Stimulated activated CD4-positive, alpha-beta T cell treated with anti-CD3 and anti-CD28 coated beads, Interleukin-1b, Interleukin-23, amount 100 ng/mL, for 4 hours (primary cell): ENCODE measurements at places on chromosomes 2 and 18.

DNA sequence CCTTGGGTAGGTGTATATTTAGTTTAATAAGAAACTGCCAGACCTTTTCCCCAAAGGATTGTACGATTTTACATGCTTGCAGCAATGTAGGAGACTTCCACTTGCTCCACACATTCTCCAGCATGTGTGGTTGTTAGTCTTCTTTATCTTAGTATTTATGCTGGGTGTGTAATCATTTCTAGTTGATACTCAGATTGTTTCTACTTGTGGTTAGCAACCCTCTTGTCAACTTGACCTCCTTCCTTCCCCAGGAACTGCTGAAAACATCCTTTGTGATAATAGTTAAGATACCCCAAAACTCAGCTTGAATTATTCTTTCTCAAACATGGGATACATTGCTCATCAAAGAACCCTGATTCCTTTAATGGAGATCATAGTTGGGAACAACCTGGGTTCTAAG lies 37.2 kb upstream of the CYBRD1 start:
- DNase-seq, result no peak

DNA sequence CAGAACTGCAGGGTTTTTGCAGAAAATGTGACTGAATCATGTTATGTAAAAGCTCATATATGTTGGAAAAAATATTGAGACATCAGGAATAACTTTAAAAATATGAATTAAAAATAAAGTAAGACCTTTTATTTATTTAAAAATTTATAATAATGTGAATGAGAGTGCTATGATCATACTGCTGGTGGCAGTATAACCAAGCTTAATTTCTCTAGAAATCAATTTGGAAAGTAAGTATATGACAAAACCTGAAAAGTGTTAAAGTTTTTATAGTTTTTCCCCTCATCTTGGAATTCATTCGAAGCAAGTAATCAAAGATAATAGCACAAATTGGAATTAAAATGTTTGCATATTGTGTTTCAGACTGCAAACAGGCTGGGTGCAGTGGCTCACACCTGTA lies 7.5 kb downstream of the SLC39A10 start:
- no peak for DNase-seq

- DNase-seq, result no peak
These were observed 449.5 kb upstream of the PKDCC start for GRCh38 chr2:41598161-41598894.

DNA sequence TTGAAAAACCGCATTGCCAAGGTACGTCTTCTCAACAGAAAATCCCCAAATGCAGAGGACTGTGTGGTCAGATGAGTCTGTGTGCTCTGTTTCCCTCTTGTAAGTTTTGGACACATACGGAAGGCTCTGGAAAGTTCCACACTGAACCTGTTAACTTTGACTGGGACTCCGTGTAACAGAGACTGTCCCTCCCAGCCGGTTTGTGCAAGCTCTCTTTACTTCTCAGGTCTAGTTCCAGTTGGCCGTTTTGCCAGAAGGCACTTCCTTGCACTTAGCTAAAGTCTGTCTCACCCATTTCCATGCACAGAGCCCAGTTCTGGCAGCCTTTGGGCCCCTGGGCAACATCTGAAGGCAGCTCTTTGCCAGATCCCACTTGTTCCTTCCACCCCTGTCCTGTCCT lies 22.0 kb downstream of the EFHD1 start:
- no peak for DNase-seq

DNA sequence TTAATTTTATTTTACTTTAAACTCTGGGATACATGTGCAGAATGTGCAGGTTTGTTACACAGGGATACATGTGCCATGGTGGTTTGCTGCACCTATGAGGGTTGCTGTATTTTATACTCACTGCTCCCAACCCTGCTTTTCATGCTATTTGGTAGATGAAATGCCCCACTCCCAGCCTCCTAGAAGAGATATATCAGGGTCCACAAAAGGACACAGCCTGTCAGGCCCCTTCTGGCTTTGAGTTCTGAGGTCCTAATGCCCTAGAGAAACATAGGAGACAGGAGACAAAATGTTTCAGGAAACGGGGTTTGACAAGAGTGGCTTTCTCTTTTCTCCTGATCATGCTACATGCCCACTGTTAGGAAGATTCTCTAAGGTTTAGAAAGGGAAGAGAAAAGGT lies 27.1 kb upstream of the SOX11 start:
- no peak for DNase-seq

DNA sequence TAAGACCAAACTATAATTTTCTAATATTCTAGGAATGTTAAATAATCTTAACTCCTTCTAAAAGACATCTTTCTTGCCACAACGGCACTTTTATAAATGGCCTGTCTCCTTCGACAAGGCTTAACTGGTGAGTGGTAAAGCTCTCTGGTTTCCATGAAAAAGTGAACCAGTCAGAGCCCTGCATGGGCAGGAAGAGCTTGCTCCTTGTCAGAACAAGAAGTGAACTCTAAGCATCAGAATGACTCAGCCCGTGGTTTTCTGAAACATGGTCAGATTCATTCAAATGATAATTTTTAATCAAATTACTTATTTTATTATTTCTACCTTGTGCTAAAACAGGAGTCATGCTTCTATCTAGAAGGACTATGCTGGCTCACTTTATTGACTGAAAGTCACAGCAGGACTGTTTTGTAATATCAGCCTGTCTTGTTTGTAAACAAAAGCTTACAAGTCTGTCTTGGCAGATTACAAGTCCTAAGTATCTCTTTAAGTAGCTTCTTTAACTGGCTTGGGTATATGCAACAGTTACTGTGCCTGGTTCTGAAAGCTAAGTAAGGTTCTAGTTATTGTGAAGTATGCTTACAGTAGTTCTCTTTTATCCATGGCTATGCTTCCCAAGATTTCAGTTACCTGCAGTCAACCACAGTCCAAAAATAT lies 245.4 kb downstream of the NAPG start:
- no peak for DNase-seq

DNA sequence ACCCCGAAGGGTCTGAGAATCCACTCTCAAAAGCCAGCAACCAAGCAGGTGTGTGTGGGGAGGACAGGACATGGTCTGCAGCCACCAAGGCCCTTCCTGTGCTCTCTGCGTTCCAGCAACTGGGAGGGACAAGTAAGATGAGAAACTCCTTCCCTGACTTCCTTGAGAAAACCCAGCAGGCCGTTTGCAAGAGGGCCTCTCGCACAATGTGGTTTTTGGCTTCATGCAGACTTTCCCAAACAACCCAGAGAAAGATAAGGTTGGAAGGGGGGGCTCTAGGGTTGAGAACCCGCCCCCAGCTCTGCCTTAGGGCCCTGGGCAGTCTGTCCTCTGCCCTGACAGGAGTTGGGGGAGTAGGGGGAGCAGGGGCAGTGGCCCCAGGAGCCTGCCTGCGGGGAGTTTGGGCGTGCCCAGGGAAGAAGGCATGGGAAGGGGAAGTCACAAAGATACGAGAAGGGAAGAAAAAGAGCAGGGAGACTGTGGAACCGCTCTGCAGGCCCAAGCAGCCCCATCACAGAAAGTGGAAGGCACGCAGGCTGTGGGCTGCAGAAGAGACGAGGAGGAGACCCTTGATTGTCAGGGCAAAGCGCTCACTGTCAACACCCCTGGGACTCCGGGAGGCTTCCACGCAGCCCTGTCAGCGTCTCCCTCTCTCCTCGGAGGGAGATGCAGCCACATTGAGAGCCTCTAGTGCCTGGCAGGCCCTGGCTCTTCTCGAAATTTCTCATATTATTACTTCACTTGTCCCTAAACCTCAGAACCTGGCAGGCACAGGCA lies 99.8 kb downstream of the SMAD7 start:
- no peak for DNase-seq

DNA sequence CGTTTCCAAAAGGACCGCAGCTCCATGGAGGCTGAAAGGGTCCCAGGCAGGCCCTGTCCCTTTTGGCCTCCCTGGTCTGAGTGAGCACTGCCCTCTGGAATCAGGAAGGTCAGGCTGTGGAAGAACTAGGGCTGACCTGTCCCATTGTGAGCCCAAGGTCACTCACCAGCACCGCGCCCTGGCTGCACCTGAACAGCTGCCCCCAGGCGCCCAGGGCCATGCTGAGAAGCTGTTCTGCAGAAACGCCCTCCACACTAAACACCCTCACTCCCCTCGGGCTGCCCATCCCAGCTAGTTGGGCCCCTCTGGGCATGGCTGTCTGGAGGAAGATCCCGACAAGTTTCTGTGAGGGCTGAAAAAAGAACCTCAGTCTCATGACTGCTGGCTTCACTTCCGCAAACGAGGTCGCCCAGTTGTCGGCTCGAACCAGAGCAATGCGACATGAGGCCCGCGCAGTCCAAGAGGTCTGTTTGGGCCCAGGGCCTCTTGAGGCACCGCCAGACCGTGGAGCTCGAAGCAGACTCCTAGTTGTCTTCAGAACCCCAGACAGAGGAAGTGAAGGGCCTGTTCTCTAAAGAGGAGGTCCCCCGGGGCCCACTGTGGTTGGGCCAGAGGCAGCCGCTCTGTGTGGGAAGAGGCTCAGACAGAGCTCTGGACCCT lies 64.4 kb downstream of the INPP5D start:
- DNase-seq, result no peak

GRCh38 chr2:150178591-150178990 lies 308.9 kb downstream of the RND3 start:
- no peak for DNase-seq

DNA sequence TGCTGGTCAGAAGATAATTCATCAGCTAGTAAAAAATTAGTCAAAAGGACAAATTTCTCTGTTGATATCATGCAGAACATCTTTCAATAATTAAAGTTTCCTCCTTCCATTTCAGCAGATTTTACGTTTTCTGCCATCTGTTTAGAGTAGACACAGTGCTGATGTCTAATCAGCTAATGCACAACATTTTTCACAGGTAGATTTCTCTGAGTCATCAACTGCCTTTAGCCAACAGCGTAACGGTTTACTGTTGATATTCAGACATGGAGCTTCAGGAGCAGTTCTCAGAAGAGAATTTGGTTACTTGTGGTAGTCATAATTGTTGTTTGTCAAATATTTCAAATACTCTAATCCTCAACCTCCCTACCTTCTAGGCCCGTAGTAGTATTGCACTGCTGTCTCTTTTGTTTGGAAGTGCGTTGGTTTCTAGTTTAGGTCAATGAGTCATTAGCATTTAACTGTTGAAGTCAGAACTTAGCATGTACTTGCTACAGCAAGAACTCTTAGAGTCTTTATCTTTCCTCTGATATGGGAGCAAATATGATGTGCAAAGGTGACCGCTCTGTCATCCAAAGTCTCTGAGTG lies 86.8 kb upstream of the TFPI start:
- DNase-seq, result no peak

DNA sequence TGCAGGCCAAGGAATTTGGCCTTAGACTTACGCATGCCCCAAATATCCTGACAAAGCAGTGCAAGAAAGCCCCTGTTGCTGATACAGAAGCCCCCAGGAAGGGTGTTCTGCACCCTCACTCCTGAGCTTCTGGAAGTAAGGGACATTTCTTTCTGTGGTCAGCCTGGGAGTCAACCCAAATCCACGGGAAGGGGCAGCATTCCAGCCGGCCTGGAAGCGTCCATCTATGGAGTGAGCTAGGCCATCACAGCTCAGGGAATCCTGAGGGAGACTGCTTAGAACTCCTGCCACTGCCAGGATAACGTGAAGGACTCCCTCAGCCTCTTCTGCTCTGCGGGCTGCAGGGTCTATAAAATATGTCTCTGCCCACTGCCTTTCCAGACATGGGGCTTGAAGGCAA lies 173.9 kb downstream of the ANAPC1 start:
- no peak for DNase-seq

DNA sequence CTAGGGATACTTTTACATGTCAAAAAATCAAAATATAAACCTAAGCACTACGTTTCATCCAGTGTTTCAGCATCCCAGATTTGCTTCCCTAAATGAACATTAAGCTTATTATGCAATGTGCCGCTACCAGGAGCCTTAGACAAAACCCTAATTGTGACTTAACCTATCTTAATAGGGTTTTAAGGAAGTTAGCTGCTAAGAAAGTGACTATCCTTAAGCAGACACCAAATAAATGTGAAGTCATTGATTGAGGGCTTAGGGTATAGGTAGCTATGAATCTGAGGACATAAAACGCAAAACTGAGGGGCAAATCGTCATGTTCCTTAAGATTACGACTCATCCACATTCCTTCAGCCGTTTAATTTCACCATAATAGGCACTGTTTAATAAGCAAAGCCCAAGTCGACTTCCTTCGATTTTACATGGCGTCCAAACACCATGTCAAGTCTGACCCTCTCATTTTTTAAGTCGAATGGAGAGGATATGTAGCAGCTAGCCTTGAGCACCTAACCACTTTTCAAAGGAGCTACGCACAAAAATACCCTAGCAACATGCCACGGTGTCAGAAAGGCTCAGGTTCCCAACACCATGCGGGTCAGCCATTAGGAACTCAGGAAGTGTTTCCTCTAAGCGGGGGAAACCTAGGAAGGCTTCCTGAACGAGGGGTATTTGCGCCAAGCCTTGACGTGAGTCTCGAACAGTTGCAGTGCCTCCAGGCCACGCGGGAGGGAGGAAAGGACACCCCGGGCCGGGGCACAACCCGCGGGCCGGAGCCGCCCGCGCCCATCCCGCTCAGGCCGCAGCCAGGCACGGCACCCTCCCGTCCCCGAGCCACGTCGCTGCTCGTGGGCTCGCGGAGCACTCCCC lies 1.0 kb downstream of the HDLBP start:
- DNase-seq, result no peak

DNA sequence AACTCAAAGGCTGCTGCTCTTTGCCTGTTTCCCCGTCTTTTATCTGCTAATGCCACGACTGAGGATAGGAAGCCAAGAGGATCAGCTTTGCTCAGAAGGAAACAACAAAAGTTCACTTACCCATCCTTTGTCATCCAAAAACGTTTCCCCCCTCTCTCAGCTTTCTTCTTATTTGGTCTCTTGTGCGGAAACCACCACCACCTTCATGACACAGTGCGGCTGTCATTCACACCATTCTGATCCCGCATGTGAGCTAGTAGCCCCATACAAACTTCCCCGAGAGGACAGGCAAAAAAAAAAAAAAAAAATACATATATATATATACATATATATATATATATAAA lies 656 bp downstream of the LRRTM4 start:
- no peak for DNase-seq

GRCh38 chr2:234556848-234557573 lies 60.1 kb upstream of the ARL4C start:
- no peak for DNase-seq

DNA sequence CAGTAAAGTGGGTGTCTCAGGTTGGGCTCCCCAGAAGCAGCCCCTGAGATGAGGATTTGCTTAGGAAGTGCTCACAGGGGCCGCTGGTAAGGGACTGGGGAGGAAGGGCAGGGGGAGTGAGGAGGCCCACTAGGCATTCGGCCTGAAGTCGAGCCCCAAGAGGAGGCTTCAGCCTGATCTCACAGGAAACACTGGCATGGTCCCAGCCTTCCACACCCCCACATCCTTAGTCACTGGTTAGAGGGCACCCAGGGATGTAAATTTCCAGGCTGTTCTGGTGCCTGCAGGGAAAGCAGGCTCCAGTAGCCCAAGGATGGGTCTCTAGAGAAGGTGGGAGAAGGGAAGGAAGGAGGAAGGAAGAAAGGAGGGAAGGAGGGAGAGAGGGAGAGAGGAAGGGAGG lies 22.4 kb upstream of the KCNK3 start:
- DNase-seq, result no peak

GRCh38 chr2:218860950-218861381 lies 1.4 kb downstream of the WNT6 start:
- DNase-seq, result no peak

GRCh38 chr18:32470460-32470713 lies 295 bp downstream of the GAREM1 start:
- no peak for DNase-seq

- DNase-seq, result no peak
These were observed 43.0 kb upstream of the PLA2R1 start for GRCh38 chr2:160105366-160105765.

GRCh38 chr2:18745431-18746272 lies 156.3 kb upstream of the NT5C1B start:
- no peak for DNase-seq

GRCh38 chr2:11866358-11867335 lies 120.2 kb downstream of the LPIN1 start:
- no peak for DNase-seq
